ENCODE measurements at places on chromosomes 4 and X. TPM values are rescaled to one million over a fixed set of nuclear protein-coding genes. Genes with fewer than 3 reads are reported as not detected.

GRCh38 chrX:70444326-70444945, at the start of gene DLG3:
DLG3 (plus strand) TSS chrX:70444835; CDS start chrX:70445202, 367 bp downstream.
- H3K36me3 ChIP-seq, result no peaks in the 10 kb centered on the region
- no peak for DNase-seq
- no peak within 1 kb of the TSS for H3K27ac ChIP-seq
- H3K4me3 ChIP-seq, result no peak within 1 kb of the TSS
- H3K4me1 ChIP-seq, result peaks cover 7% of the 10 kb centered on the region

DNA sequence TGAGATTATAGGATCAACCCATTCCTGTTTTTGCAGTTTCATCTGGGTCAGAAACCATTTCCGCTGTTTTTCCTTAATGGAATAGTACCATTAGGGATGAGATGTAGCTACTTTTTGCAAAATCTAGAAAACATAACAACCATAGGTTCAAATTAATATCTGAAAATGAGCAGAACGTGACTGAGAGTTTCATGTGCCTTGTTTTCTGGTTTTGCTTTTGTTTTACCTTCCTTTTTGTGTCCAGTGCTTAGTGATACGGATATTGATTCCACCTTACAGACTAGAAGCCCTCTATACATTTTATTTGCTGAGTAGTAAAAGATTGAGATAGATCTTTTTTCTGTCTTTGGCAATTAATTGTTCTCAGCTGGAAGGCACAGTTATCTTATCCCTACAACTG, 46.5 kb downstream of the SNX25 start:
- no peak for DNase-seq
- H3K36me3 ChIP-seq, result no peaks in the 10 kb centered on the region
- H3K4me1 ChIP-seq, result peaks cover 8% of the 10 kb centered on the region
- H3K27me3 ChIP-seq, result no peaks in the 10 kb centered on the region

GRCh38 chr4:128031756-128032384, 29.2 kb upstream of the LARP1B start:
- H3K36me3 ChIP-seq, result no peaks in the 10 kb centered on the region
- no peaks in the 10 kb centered on the region for H3K4me1 ChIP-seq
- H3K27ac ChIP-seq, result no peak overlapping the region
- no peak overlapping the region for H3K4me3 ChIP-seq
- DNase-seq, result no peak

- H3K27me3 ChIP-seq, result no peaks in the 10 kb centered on the region
- peaks cover 52% of the 10 kb centered on the region for H3K36me3 ChIP-seq
- no peak for DNase-seq
Measured at GRCh38 chrX:30858098-30858497, 31.0 kb downstream of the TAB3 start.

GRCh38 chrX:7330971-7331746, 183.2 kb upstream of the PUDP start:
- no peaks in the 10 kb centered on the region for H3K36me3 ChIP-seq
- H3K27me3 ChIP-seq, result no peaks in the 10 kb centered on the region
- no peak for DNase-seq

GRCh38 chrX:92224406-92224805, 445.2 kb downstream of the PCDH11X start:
- H3K4me3 ChIP-seq, result no peak overlapping the region
- no peak overlapping the region for H3K27ac ChIP-seq
- no peak for DNase-seq
- H3K27me3 ChIP-seq, result no peaks in the 10 kb centered on the region
- no peaks in the 10 kb centered on the region for H3K36me3 ChIP-seq
- H3K4me1 ChIP-seq, result no peaks in the 10 kb centered on the region

GRCh38 chr4:2849267-2850152, 5.9 kb downstream of the ADD1 start:
- no peak overlapping the region for H3K27ac ChIP-seq
- H3K36me3 ChIP-seq, result no peaks in the 10 kb centered on the region
- DNase-seq, result no peak
- no peak overlapping the region for H3K4me3 ChIP-seq
- H3K4me1 ChIP-seq, result peaks cover 87% of the 10 kb centered on the region
- H3K27me3 ChIP-seq, result no peaks in the 10 kb centered on the region

DNA sequence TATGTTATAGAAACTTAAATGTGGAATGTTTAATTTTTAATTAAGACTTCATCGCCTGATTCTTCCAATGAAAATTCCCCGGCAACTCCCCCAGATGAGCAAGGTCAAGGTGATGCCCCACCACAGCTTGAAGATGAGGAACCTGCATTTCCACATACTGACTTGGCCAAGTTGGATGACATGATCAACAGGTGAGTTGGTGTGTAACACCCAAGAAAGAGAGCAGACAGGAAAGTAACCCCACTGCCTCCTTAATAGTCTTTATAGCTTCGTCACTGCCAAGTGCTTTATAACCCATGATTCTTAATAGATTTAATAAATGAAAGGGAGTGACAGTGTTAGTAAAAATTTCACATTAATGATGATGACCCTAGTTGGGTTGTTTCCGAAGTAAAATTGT, 43.7 kb downstream of the USP9X start:
- no peaks in the 10 kb centered on the region for H3K27me3 ChIP-seq
- peaks cover 23% of the 10 kb centered on the region for H3K4me1 ChIP-seq
- no peak overlapping the region for H3K27ac ChIP-seq
- no peak for DNase-seq
- no peak overlapping the region for H3K4me3 ChIP-seq

DNA sequence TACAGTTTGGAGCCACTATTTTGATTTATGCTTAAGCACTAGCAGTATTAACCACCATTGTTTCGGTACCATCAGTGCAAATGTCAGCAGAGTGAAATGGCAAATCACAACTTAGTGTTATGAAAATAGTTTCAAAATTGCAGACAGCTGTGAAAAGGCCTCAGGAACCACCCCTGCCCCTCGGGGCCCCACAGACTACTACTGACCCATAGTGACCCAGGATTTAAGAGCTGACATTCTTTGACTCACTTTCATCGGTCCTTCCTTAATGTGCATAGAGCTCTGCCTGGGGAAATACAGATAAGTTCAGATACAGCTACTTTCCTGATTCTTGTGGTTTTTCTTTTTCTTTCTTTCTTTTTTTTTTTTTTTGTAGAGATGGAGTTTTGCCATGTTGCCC, 3.3 kb upstream of the BBS7 start:
- DNase-seq, result no peak
- H3K4me1 ChIP-seq, result peaks cover 3% of the 10 kb centered on the region
- H3K36me3 ChIP-seq, result no peaks in the 10 kb centered on the region
- H3K27me3 ChIP-seq, result no peaks in the 10 kb centered on the region

DNA sequence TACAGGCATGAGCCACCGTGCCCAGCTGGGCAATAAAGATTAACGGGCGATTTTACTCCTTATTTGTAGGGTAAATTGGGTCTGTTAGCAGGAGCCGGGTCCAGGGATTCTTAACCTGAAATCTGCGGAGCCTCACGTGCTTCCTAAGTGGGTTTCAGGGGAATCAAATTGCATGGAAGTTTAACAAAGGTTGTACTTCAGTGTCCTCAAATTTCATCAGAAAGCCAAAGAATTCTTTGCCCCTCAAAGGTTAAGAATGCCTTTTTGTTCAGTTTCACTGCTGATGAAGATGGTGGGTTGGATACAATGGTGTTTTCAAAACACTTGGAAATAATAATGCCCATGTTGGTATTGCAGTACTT, 67.9 kb downstream of the AFF1 start:
- H3K36me3 ChIP-seq, result no peaks in the 10 kb centered on the region
- H3K27me3 ChIP-seq, result no peaks in the 10 kb centered on the region
- no peak overlapping the region for H3K4me3 ChIP-seq
- no peak overlapping the region for H3K27ac ChIP-seq
- peaks cover 38% of the 10 kb centered on the region for H3K4me1 ChIP-seq

Gene CDX4
- not detected for polyA plus RNA-seq

Gene CXorf65
- not detected for polyA plus RNA-seq

Gene DGAT2L6
- not detected for polyA plus RNA-seq

Gene TMEM185A
- 17.6 TPM for polyA plus RNA-seq

Gene AMBN
- not detected for polyA plus RNA-seq

Gene ACOX3
- polyA plus RNA-seq, result 16.9 TPM
